ENCODE measurements at places on chromosomes 4 and X. TPM values are rescaled to one million over a fixed set of nuclear protein-coding genes. Genes with fewer than 3 reads are reported as not detected.
A peak's percentile ranks its signal among the peaks of the same experiment; 100 is the strongest.

- no peak for DNase-seq
Measured at GRCh38 chr4:142467088-142467487, 379.0 kb downstream of the INPP4B start.

DNA sequence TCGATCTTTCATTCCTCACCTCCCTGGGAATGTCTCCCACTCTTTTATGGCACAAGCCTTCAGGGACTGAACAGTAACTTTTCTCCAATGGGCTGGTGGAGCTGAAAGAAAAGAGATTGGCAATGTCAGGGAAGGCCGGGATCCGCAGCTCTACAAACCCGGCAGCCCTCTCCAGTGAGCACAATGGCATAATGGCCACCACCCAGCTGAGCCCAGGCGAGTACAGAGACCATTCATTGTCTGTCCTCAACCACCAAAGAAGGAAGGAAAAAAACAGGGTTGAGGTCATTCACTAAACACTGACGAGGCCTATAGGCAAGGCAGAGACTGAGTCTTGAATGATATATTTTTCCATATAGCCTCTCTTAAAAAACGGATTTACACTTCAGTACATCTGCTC lies 3.6 kb downstream of the GEMIN8 start:
- DNase-seq = no peak

DNA sequence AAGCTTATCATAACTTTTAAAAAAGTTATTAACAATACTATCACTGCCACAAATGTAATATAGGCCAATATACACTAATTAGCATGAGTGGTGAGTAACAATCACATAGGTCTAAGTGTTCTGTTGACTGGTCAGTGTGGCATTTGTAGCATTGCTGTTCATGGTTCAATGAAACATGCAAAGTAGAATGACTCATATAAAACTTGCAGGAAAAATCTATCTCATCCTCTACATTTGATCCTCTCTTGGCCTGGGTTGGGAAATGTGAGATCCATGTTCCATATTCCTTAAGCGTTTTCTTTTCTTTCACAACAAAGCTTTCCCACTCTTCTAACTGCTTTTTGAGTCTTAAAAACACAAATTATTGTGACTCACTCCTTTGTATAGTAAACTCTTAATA lies 1418.7 kb downstream of the FSTL5 start:
- no peak for DNase-seq

The MAP9 gene
- 3.0 TPM for polyA plus RNA-seq

GRCh38 chr4:57148177-57148576 lies 38.0 kb upstream of the IGFBP7 start:
- DNase-seq = no peak

DNA sequence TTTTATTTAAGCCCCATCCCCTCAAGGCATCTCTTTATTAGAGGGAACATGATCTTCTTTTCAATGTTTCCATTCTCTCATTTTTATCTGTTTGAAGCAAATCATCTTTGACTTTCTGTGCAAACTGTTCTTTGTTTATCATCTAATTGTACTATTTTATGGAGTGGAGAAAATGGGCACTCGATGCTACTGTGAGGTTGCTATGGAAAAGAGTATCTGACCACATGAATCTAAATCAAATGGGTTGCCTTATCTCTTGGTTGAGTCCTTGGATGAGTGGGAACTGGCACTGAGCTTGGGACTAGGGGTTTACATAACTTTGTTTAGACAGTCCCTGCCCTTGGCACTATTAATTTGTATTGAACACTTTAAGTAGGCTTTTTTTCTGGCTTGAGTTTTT lies 9.1 kb downstream of the OCRL start:
- peak; percentile 43 for DNase-seq

GRCh38 chrX:121802881-121803412 lies 755.5 kb downstream of the GLUD2 start:
- DNase-seq = no peak

GRCh38 chr4:66169341-66169740 lies 499.1 kb upstream of the EPHA5 start:
- DNase-seq = no peak

DNA sequence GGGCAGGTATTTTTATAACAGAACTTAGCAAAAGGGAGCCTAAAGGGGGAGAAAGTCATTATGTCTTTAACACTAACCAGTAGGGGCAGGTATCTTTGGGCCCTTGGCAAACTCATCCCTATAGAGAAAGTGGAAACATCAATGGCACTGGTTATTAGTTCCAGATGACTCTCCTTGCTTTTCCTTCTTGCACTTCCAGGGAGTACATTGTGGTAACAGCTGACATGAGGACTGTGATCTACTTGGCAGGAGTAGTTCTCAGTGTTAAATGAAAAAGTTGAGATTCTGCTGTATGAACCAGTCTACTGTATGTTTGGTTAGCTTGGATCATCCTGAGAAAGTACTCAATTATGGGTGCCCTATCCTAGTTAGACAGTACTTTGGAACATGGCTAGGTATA lies 93.6 kb downstream of the ATXN3L start:
- no peak for DNase-seq

- DNase-seq = no peak
Measured at GRCh38 chrX:53483416-53483815, 49.2 kb upstream of the HSD17B10 start.

- no peak for DNase-seq
Measured at GRCh38 chrX:134461437-134461836, 1.5 kb downstream of the HPRT1 start.

- no peak for DNase-seq
Measured at GRCh38 chr4:90543419-90544170, 416.4 kb downstream of the CCSER1 start.

The MAGEA2B gene
- polyA plus RNA-seq = 4.9 TPM

DNA sequence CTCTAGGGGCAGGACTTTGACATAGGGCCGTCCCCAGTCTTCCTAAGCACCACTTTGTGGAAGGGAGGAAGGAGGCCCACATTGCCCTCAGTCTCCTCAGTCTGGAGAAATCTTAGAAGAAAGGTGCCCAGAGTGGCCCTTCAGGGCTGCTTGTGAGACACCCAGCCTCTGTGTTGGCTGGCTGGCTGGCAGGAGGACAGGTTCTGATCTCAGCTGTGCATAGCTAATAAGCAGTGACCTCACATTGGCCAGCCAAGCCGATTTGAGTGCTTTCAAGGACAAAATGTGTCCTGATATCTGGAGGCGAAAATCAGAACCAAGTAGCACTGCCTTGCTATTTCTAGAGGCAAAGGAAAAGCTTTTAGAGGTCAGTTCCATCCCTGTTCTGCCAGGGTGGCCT lies 211.5 kb downstream of the BCOR start:
- peak; percentile 81 for DNase-seq

The NKX3-2 gene
- polyA plus RNA-seq = 0.57 TPM

The EVC2 gene
- polyA plus RNA-seq = 2.9 TPM

DNA sequence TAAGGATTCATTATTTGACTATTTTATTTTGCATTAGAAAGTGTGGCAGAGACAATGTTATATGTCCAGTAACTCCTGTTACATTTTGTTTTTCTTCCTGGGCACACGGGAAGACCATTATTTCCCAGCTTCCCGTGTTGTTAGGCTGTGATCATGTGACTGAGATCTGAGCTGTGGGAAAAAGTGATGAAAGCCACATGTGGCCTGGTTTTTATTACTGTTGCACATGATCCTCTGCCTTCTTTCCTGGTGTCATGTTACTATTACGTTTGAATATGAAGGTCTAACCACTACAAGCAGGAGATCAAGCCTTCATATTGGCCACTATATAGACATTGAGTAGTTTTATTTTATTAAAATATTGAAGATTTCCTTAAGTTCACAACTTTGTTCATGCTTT lies 28.2 kb upstream of the MID1 start:
- DNase-seq = no peak

- DNase-seq = no peak
Measured at GRCh38 chr4:188016754-188017153, 21.2 kb downstream of the ZFP42 start.

The CACNA1F gene
- polyA plus RNA-seq = 0.24 TPM

- no peak for DNase-seq
Measured at GRCh38 chrX:142637206-142637605, 388.5 kb upstream of the SPANXN4 start.

GRCh38 chrX:40098264-40099054 lies 701 bp upstream of the BCOR start:
- peak; percentile 41 for DNase-seq

GRCh38 chr4:25792200-25792791 lies 70.5 kb downstream of the SEL1L3 start:
- peak; percentile 60 for DNase-seq

- DNase-seq = no peak
Measured at GRCh38 chr4:82589756-82590155, 28.0 kb upstream of the TMEM150C start.

DNA sequence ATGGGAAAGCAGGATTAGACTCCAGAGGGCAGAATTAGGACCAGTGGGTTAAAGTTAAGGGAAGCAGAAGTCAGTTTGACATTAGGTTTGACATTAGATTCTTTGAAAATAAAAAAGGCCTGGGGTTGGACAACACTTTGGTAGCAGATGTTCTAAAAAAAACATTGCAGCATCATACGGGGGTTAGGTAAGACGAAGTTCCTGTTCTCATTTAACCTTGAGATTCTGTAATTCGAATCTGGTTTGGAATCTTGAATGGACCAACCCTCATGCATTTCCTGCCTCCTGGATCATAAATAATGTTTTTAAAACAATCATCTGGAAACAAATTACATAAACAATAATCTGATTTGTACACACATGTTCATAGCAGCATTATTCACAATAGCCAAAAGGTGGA lies 181.0 kb downstream of the SHROOM3 start:
- no peak for DNase-seq

GRCh38 chrX:68079961-68080360 lies 353.3 kb downstream of the OPHN1 start:
- no peak for DNase-seq

DNA sequence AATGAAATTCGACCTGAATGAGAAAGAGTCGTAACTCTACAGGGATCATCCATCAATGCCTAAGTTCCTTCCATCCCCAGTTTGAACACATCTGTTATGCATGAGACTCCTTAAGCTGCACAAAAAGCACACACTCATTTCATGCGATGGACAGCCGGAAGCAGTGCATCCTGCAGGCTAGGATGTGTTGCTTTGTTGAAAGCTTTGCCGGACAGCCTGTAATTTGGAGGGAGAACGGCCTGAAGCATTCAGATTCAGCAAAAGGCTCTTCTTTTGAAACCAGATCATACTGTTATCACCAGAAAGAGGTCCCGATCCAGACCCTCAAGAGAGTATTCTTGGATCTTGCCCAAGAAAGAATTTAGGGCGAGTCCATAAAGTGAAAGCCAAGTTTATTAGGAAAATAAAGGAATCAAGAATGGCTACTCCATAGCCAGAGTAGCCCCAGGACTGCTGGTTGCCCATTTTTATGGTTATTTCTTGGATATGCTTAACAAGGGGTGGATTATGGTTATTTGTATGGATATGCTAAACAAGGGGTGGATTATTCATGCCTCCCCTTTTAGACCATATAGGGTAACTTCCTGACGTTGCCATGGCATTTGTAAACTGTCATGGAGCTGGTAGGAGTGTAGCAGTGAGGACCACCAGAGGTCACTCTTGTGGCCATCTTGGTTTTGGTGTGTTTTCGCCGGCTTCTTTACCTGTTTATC lies 48.1 kb upstream of the DHRSX start:
- DNase-seq = no peak

- DNase-seq = no peak
Measured at GRCh38 chr4:135244056-135244455, 1042.5 kb upstream of the PABPC4L start.

DNA sequence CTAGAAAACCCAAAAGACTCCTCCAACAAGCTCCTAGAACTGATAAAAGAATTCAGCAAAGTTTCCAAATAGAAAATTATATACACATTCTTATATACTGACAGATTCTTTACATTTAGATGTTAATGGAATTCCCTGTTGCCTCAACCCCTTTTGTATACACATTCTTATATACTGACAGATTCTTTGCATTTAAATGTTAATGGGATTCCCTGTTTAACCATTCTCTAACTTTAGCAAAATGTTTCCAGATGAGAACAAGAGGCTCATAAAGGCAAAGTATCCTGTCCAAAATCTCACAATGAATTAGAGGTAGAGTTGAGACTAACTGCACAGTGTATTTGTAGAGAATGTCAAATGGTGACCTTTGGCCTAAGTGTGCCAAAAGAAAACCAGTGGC lies 23.1 kb upstream of the AR start:
- no peak for DNase-seq

DNA sequence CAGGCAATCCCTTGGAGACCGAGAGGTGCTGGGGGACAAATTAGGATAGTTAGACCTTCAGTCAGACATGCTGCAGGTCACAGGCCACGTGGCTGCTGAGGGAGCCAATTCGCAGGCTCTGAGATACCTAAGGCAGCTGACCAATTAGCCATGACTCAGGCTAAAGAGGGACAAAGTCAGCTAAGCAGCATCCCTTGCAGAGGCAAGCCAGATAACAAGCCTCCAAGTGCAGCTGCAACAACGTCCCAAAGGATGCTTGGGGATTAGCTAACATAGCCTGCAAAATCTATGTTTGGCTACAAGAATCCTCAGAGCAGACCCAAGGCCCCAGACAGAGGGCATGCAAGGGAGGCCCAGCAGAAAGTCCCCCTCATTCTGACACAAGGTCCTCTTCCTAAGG lies 93.5 kb downstream of the SEL1L3 start:
- peak; percentile 41 for DNase-seq

DNA sequence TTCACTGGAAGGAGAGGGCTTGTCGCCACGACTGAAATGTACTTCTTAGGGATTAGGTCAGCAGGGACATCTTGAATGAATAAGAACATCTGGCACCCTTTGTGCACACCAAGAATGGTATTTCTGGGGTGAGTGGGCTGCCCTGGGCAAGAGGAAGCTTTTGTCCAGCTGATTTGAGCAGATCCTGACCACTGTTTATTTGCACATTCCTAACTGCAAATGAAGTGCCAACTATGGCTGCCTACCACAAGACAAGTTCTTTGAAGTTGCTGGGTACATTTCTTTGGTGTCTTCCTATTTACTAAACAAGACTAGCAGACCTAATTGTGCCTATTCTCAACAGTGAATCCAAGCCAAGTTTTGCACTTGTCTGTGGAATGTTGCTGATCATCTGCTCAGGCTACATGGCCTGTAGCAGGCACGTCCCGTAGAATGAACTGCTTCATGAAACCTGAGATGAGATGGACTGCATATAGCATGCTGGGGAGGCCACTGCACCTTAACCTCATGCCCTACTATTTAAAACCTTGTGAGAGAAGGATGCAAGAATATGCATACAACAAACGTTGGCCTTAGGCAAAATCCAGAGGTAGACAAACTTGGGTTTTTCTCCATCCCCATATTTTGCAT lies 45.0 kb downstream of the PIR start:
- DNase-seq = no peak

- no peak for DNase-seq
Measured at GRCh38 chr4:154634058-154634457, 21.6 kb upstream of the FGG start.

GRCh38 chrX:130025256-130025655 lies 42.8 kb downstream of the BCORL1 start:
- no peak for DNase-seq

The IL13RA1 gene
- 37.4 TPM for polyA plus RNA-seq

DNA sequence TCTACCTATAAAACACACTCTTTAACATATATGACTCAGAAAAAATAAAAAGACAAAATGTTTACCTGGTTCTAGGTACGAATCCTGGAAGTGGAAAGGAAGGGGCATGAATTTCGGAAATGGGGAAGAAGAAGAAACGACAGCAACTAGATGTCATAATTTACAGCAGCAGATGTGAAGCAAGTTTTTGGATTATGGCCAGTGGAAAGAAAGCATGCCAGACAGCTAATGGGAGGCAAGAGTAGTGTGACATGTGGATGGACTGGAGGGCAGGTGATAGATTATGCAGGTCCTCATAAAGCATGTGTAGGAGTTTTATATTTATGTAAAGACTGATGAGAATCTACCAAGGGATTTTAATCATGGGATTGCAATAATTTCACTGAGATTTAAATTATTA lies 279.0 kb upstream of the TACR3 start:
- no peak for DNase-seq
